Activated T-cell treated with anti-CD3 and anti-CD28 coated beads, Interleukin-2, amount 50 U/mL, for 24 hours (primary cell): ENCODE measurements at places on chromosomes 3 and 15.

DNA sequence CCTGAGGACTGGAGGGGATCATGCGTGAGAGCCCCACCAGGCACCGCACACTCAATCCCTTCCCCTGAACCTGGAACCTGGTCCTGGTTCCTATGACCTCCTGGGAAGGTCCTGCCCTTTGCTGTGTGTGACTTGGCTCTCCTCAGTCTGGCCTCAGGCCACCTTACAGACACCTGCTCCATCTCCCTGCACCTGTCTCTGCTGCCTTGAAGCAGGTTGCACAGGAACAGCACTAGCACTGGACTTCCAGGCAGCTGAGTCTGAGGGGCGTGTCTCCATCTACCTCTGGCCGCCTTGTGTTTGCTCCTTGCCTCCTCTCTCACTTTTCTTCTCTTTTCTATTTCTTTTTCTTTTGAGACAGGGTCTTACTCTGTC, 15.4 kb downstream of the PSTPIP1 start:
- DNase-seq = no peak

DNA sequence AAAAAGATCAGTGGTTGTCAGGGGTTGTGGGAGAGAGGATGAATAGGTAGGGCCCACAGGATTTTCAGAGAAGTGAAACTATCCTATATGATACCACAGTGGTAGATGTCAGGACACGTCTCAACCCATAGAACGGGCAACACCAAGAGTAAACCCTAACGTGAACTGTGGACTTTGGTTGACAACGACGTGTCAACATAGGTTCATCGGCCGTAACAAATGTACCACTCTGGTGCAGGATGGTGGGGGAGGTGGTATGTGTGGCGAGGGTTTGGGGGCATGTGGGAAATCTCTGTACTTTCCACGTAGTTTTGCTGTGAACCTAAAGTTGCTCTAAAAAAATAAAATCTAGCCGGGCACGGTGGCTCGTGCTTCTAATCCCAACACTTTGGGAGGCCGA, 13.0 kb upstream of the PIGZ start:
- no peak for DNase-seq

- no peak for DNase-seq
Measured at GRCh38 chr3:150762662-150763121, 277 bp downstream of the SIAH2 start.

GRCh38 chr15:38688761-38689160, 124.1 kb upstream of the RASGRP1 start:
- no peak for DNase-seq
